ENCODE measurements at places on chromosomes 3 and 15. TPM values are rescaled to one million over a fixed set of nuclear protein-coding genes. Genes with fewer than 3 reads are reported as not detected.
A peak's percentile ranks its signal among the peaks of the same experiment; 100 is the strongest.

- peak; percentile 18 for DNase-seq
These were observed 25.0 kb upstream of the ACAP2 start for GRCh38 chr3:195467641-195468390.

- DNase-seq, result peak; percentile 15
These were observed 371 bp upstream of the CLSTN2 start for GRCh38 chr3:139934613-139935015.

The SLC2A2 gene
- total RNA-seq, result not detected

DNA sequence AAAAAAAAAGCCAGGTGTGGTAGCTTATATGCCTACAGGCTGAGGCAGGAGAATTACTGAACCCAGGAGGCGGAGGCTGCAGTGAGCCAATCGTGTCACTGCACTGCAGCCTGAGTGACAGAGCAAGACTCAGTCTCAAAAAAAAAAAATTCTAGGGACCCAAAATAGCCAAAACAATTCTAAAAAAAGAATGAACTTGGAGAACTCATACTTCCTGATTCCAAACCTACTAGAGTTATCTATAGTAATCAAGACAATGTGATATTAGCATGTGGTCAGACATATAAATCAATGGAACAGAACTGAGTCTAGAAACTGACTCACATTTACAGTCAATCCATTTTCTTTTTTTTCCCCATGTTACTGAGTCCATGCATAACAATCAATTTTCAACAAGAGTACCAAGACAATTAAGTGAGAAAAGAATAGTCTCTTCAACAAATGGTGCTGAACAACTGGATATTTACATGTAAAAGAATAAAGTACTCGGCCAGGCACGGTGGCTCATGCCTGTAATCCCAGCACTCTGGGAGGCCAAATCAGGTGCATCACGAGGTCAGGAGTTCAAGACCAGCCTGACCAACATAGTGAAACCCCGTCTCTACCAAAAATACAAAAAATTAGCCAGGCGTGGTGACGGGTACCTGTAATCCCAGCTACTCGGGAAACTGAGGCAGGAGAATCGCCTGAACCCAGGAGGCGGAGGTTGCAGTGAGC lies 11.9 kb downstream of the PRKAR2A start:
- no peak for DNase-seq

DNA sequence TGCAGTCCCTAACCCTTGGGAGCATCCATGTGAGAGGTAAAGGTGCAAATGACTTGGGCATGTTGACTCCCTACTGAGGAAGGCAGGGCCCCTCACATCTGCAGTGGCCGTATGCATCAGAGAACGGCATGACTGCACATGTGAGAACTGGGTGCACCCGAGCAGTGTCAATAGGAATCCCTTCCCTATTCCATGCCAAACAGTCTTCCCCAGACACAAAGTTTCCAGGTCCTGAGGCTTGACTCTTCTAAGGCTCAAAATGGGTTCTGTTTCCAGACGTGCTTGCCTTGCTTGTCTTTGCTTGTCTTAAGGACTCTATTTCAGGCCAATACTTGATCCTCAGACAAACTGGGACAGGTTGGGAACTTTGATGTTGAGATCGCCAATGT lies 20.5 kb upstream of the ANPEP start:
- DNase-seq, result no peak

The SLCO2A1 gene
- 0.10 TPM for total RNA-seq

The CHRM5 gene
- total RNA-seq, result not detected

The MON1A gene
- total RNA-seq, result 12.0 TPM

The GHRL gene
- 1.3 TPM for total RNA-seq

DNA sequence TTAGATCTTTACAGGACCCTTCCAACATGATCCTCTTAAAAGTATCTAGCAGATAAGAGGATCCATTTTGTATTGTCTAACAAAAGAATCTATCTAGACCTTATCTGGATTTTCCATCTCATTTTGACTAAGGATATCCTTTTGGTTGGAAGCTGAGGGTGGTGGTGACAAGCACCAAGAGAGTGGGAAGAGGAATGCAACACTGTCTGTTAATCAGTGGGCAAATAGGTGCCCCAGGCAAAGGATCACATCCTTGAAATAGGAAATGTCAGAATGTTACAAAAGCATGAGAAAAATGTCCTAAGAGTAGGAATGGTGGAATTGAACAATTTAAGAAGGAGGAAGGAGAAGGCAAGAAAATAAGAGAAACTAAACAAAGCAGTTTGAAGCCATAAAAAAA lies 420.7 kb upstream of the CNTN3 start:
- DNase-seq, result no peak

DNA sequence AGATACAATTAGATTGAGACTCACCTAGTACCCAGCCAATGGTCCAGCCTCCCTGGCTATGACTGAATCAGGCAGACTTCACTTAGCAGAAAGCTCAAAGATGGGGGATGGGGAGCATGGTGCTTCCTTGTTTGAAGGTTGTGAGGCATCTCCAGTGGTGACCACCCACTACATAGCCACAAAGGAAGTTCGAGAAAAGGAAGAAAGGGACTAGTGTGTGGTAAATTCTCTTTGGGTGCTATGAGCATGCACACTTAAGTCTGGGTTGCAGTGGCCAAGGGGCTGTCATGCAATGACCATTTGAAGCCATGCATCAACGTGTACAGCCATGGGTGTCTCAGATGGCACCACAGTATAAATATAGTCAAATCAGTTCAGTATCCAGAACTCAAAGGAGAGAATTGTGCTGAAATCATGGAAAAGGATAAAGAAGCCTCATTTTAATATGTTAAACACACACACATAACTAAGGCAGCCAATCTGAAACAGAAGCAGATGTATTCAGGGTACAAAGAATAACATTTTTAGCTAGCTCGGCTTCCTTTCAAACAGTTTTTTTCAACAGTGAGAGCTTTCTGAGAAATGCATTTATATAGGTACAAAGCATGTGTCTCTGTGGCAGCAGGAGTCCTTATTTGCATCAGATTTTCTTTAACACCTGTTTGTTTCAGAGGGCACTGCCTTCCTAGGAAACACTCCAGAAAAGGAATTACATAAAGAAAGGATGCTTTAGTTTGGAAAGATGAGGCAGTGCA lies 275.5 kb downstream of the GAP43 start:
- no peak for DNase-seq

DNA sequence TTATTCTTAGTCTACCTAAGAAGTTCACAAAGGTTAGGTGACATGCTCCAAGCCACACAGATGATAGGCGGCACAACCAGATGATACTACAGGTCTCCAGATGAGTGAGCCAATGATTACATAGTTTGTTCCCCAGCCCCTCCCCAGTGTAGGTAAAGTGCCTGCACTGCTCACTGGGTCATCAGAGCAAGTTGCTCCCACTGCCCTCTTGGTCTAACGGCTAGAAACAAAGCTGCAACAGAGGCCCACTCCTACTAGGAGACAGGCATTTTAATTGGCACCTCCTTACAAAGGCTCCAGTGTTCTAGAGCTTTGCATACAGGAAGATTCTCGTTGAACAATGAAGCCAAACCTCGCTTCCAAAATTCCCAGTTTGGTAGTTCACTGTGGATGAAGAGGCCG lies 47.3 kb downstream of the TMEM44 start:
- no peak for DNase-seq

All from activated T-cell treated with anti-CD3 and anti-CD28 coated beads, Interleukin-2, amount 50 U/mL, for 72 hours (primary cell).